CD4-positive, alpha-beta T cell treated with Interleukin-21 for 1 hour (primary cell): ENCODE measurements at places on chromosomes 7 and 10.

GRCh38 chr7:31735991-31736982, 49.3 kb downstream of the PPP1R17 start:
- peak; percentile 4 for DNase-seq

GRCh38 chr10:45553613-45554012, 119.0 kb downstream of the ZFAND4 start:
- no peak for DNase-seq

- DNase-seq, result no peak
Observed at GRCh38 chr10:88194961-88195367, 331.5 kb downstream of the PTEN start.

DNA sequence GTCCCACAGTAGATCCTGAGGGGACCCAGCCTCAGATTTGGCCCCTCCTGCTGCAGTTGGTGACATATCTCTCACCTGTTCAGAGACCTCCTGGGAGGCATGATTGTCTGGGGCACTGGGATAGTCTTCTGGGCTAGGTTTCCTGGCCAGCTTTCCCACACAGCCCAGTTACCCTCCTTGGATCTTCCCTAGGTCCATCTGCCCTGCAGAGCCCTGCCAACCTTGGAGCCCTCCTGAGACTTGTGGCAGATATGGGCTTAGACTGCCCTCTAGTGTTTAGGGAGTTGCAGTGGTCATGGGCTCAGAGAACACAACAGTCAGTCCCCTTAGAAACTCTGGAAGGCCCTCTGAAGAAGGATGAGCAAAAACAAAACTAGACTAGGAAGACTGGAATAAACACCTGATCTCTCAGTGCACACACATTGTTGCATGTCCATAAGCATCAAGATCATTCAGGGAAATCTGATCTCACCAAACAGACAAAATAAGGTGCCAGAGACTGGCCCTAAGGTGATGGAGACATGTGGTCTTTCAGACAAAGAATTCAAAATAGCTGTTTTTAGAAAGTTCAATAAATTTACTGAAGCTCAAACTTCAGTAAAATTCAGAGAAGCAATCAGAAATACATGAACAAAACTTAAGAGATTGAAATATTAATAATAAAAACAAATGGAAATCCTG, 324.6 kb downstream of the ATRNL1 start:
- DNase-seq, result no peak

DNA sequence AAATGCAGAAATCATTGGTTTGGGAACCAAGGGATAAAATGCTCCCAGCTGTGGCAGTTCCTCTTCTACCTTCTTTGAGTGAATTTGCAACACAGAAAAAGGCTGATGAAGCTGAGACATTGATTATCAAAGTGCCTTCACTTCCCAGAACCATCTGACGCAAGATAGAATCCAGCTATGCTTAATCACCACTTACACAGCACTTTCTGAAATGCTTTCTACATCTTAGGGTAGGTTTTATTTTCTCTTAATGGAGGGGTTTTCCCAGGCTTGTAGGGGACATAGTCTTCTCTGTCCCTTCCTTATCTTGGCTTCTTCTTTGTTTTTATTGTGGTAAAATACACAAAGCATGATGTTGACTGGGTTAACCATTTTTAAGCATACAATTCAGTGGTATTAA, 332.6 kb upstream of the ZNF32 start:
- no peak for DNase-seq

DNA sequence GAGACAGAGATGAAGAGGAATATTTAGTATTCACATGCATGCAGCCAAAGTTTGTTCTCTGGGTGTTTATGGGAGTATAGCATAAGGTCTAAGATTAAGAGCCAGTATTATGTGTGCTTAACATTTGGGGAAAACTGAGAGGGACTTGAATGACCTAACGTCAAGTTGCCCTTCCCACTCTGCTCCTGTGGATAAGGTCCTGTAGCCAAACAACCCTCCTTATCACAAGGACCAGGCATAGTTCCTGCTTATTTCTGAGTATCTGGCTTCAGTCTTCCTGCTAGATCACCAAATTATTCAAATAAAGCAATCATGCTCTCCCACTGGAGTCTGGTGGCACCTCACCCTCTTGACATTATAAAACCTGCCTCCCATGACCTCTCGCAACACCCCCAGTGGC, 137.9 kb upstream of the SEMA3E start:
- DNase-seq, result no peak

- DNase-seq, result no peak
Observed at GRCh38 chr7:106568680-106569499, 92.1 kb downstream of the CCDC71L start.

- DNase-seq, result no peak
Observed at GRCh38 chr10:6520138-6520537, 59.9 kb downstream of the PRKCQ start.

- DNase-seq, result no peak
Observed at GRCh38 chr7:121371883-121372282, 24.2 kb downstream of the FAM3C start.

DNA sequence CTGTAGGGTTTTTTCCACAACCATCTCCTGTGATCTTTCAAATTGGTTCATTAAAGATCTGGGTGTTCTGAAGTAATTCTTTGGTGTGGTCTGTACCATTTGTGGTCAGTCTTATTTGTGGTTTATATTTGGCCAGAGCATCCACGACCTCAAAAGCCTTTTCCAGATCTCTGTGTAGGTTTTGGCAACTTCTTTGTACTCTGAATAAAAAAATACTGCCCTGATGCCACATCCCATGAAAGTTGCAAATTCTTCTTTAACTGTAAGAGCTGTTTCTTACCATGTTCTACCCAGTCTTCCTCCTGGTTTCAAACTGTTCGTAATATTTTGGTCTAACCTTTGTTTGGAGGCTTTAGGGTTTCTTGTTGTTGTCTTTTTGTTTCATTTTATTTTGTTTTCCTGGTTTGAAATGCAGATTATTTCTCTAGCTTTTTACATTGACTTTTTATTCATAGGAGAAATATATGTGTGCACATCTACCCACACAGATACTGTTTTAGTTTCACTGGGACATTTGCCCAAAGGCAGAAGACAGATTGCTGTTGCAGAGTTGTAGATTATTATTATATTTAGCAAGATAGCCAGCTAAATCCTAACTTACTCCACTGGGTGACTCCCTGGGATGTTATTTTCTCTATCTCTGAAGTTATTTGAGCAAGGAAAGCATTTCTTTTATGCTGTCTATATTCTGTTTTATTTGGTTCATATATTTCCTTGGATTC, 123.2 kb upstream of the SAMD8 start:
- no peak for DNase-seq

DNA sequence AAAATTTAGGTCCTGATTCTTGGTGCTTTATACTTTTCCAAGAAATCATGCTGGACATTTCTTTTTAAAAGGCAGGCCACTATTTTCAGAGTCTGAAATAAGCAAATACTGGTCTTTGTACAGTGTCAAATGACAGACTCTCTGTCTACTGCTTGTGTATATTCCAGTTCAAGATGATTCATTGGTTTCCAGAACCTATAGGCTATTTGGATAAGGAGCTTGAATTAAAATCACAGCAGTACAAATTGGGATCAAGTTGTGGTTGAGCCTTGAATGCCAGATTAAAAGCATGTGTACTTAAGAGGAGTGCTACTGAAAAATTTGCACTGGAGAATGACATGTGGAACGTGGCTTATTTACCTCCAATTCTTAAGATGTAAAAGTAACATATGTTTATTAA, 10.7 kb downstream of the KMT2E start:
- no peak for DNase-seq
